ENCODE measurements at places on chromosomes 6 and 20.

DNA sequence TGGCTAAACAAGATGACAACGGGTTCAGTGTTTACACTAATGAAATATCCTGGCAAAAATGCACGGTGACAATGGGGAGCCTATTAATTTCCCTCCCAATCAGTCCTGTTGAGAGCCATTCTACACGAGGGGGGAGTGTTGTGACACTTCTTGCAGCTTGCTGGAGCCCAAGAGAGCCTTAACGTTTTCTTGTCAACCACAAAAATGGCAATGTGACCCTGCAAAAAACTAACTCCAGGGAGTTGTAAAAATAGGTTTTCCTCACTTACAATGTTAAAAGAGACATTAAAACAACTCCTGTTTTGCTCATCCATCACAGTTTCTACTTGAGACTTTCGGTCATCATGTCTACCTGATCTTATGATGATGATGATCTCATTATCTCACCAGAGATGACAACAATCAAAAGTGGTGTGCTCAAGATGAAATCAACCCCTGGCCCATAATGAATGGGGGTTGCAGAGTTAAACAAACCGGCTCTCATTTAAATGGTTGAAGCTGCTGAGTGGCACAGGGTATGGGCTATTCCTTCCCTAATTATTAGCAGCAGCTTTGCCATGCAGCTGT, 57.9 kb downstream of the GJA10 start:
- no peak for DNase-seq

- DNase-seq: no peak
Observed at GRCh38 chr20:23493172-23493772, 2.4 kb downstream of the CST8 start.

- DNase-seq: no peak
Observed at GRCh38 chr20:37896932-37897548, 5.9 kb upstream of the VSTM2L start.

GRCh38 chr6:108948181-108948661, 100.0 kb downstream of the ARMC2 start:
- DNase-seq: no peak

GRCh38 chr20:41501376-41501775, 116.8 kb downstream of the CHD6 start:
- no peak for DNase-seq

DNA sequence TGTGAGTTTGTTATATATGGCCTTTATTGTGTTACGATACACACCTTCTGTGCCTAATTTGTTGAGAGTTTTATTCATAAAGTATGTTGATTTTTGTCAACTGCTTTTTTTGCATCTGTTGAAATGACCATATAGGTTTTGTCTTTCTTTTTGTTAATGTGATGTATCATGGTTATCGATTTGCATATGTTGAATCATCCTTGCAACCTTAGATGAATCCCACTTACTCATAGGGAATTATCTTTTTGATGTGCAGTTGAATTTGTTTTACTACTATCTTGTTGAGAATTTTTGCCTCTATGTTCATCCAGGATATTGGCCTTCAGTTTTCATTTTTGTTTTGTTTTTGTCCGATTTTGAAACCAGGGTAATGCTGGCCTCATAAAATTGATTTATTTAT, 45.7 kb upstream of the TPD52L1 start:
- DNase-seq: no peak

- DNase-seq: no peak
Observed at GRCh38 chr6:164749221-164750064, 560.0 kb downstream of the C6orf118 start.

GRCh38 chr20:24892522-24892921, 56.5 kb upstream of the CST7 start:
- DNase-seq: no peak

DNA sequence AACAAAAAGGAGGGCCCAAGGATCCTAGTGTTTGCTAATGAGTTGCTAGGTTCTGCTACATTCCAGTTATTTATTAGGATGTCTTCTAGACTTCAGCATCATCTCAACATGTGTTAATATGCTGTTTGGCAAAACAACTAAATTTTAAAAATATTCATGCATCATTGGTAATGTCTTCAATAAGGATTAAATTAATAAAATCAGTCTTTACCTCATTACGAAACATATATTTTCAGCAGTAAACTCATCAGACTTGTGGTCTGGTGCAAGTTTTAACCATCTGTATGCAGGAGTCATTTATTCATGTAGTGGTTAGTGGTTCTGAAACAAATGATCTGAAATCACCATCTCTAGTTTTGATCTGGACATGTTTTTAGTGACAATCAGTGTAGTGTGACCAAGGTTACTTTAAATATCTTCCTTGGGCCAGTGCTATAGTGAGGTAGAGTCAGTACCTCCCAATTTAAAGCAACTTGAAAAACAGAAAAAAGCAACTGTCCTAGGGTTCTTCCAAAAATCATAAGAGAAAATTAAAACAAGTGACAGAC, 85.0 kb upstream of the KCNK16 start:
- no peak for DNase-seq

GRCh38 chr6:154989448-154989847, 5.7 kb upstream of the TIAM2 start:
- DNase-seq: no peak
